ENCODE measurements at places on chromosomes 6 and 20. TPM values are rescaled to one million over a fixed set of nuclear protein-coding genes. Genes with fewer than 3 reads are reported as not detected.

GRCh38 chr20:4234128-4234527 lies 218.8 kb upstream of the RNF24 start:
- no peak for DNase-seq
- no peaks in the 10 kb centered on the region for H3K4me1 ChIP-seq
- H3K27me3 ChIP-seq: peaks cover 12% of the 10 kb centered on the region
- no peaks in the 10 kb centered on the region for H3K36me3 ChIP-seq
- H3K27ac ChIP-seq: no peak overlapping the region
- no peak overlapping the region for H3K4me3 ChIP-seq

TULP1 gene
- total RNA-seq: not detected

ZNF334 gene
- 1.8 TPM for total RNA-seq

GRCh38 chr6:152946995-152947394 lies 35.8 kb downstream of the FBXO5 start:
- peaks cover 8% of the 10 kb centered on the region for H3K4me1 ChIP-seq
- H3K4me3 ChIP-seq: no peak overlapping the region
- no peaks in the 10 kb centered on the region for H3K36me3 ChIP-seq
- peaks cover 20% of the 10 kb centered on the region for H3K27me3 ChIP-seq
- no peak overlapping the region for H3K27ac ChIP-seq

TNF gene
- total RNA-seq: 58.8 TPM

DNA sequence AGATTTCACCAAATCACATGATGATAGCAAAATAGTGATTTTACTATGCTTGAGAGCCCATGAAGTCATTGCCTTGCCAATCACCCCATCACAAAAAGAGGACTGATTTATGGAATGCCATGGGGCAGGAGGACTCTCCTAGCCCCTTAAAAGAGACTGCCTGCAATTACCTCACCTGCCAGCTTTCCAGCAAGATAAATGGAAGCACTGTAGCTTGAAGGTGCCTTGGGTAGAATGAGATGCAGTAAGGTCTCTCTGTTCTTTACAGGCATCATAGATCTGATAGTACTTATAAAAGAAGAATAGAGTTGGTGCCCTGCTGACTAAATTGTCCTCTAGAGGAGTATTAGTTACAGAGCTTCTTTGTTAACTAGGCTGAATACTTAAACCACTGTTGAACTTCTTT lies 242.3 kb downstream of the TMEM242 start:
- H3K36me3 ChIP-seq: peaks cover 14% of the 10 kb centered on the region
- H3K4me3 ChIP-seq: no peak overlapping the region
- peaks cover 14% of the 10 kb centered on the region for H3K4me1 ChIP-seq
- H3K27ac ChIP-seq: no peak overlapping the region
- DNase-seq: no peak
- no peaks in the 10 kb centered on the region for H3K27me3 ChIP-seq

AGPAT4 gene
- 4.1 TPM for total RNA-seq
